ENCODE measurements at places on chromosomes 12 and 14.

- DNase-seq, result no peak
These were observed 9.0 kb downstream of the MVK start for GRCh38 chr12:109582636-109583035.

- no peak for DNase-seq
These were observed 64.3 kb upstream of the CDKN3 start for GRCh38 chr14:54332490-54332889.

GRCh38 chr12:111270774-111271173 is 98.1 kb downstream of the PHETA1 start:
- DNase-seq, result no peak

- DNase-seq, result peak; percentile 94
These were observed 12.1 kb downstream of the SPTSSA start for GRCh38 chr14:34449819-34450541.

DNA sequence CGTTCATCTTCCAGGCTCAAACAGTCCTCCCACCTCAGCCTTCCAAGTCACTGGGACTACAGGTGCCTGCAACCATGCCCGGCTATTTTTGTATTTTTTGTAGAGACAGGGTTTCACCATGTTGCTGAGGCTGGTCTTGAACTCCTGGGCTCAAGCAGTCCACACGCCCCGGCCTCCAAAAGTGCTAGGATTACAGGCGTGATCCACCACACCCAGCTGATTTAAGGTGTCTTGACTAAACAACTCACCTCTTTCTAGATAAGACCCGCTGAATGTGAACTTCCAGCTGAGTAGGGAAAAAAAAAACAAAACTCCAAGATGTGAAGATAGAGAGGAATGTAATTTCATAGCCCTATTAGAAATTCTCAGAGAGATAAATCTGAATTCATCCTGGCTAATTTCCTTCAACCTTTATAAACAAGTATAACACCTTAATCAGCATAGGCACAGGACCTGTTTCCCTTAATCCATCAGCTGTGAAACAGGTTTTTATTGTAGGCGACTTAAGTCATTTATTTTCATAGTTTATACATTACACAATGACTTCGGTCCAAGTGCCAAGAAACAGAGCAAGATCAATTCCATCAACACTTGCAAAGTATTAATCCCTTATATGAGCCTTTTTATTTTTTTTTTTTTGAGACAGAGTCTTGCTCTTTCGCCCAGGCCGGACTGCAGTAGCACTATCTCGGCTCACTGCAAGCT is 51.5 kb downstream of the HCAR2 start:
- no peak for DNase-seq

- no peak for DNase-seq
These were observed 8.4 kb downstream of the PLBD2 start for GRCh38 chr12:113366827-113367226.

DNA sequence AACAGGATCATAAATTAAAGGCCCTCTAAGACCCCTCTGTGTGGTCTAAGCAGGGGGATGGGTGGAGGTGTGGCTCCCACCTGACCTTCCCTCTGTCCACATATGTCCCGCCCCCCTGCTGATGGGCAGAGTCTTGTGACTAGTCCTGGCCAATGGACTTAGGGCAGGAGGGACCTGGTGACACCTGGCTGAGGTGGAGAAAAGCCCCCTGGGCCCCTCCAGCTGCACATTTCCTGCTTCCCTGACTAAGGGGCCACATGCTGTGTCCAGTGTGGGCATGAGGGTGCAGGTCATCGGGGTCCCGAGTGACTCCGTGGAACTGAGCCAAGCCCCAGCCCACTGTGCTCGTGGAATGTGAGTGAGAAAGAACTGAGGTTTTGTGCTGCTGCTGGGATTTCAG is 254.7 kb downstream of the ADGRD1 start:
- no peak for DNase-seq

DNA sequence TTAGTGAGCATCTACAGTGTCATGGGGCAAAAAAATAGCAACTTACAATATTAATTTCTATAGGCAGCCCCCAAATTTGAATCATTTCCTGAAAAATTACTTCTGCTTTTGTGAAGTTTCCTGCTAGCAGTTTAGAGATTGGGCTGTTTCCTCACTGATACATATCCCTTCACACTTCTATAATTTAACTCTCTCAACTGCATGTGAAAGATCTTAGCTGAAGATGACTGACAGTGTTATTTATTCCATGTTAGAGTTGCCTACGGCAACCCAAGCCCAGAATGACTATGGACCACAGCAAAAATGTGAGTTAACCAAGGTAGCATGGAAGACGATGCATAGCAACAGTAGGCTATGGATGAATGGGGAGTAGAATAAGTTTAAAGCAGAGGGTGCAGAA is at the start of gene KLRG1:
Gene KLRG1 (plus strand): TSS at position 134 of the 400 bp plus-strand sequence. CDS start 90 bp downstream, at position 224.
- no peak for DNase-seq

DNA sequence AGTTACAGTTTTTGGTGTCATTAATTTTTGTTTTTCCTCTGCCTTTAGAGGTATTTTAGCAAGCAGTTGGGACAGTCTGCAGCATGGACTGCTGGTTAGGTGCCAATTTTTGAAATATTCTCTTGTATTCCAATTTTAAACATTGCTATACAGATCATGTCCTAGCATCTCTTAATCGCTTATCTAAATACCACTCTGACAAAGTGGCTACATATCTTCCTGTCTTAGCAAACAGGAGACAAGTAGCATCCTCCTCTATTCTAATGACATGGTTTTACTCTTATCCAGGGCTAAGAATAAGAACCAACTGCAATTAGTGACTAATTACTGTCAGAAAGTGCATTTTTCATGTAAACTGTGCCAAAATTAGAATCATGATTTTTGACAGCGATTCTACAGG is 117.8 kb upstream of the ATP2B1 start:
- no peak for DNase-seq

DNA sequence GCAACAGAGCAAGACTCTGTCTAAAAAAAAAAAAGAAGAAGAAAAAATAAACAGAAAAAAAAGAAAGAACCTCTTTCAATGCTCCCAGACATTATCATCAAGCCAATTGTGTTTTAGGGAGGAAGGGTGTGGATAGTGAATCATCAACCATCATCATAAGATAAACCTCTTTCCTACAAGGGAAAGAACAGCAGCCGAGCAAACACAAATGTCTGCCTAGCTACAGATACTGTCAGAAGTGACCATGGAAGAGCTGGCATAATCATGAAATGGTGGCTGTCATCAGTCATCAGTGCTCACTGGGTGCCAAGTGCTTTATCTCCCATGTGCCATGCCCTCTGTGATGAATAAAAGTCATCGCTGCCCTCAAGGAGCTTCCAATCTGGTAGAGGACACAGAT is 46.6 kb downstream of the SLC17A8 start:
- no peak for DNase-seq

- DNase-seq, result peak; percentile 10
These were observed 8.9 kb downstream of the IKZF4 start for GRCh38 chr12:56029666-56030293.

GRCh38 chr14:96538097-96538989 is 36.2 kb downstream of the PAPOLA start:
- DNase-seq, result no peak

- no peak for DNase-seq
These were observed 181.2 kb downstream of the TMTC2 start for GRCh38 chr12:82867762-82868500.

- no peak for DNase-seq
These were observed 362.6 kb upstream of the CLEC14A start for GRCh38 chr14:38618514-38618913.

- DNase-seq, result no peak
These were observed 149.7 kb upstream of the ARHGAP5 start for GRCh38 chr14:31927348-31927832.

DNA sequence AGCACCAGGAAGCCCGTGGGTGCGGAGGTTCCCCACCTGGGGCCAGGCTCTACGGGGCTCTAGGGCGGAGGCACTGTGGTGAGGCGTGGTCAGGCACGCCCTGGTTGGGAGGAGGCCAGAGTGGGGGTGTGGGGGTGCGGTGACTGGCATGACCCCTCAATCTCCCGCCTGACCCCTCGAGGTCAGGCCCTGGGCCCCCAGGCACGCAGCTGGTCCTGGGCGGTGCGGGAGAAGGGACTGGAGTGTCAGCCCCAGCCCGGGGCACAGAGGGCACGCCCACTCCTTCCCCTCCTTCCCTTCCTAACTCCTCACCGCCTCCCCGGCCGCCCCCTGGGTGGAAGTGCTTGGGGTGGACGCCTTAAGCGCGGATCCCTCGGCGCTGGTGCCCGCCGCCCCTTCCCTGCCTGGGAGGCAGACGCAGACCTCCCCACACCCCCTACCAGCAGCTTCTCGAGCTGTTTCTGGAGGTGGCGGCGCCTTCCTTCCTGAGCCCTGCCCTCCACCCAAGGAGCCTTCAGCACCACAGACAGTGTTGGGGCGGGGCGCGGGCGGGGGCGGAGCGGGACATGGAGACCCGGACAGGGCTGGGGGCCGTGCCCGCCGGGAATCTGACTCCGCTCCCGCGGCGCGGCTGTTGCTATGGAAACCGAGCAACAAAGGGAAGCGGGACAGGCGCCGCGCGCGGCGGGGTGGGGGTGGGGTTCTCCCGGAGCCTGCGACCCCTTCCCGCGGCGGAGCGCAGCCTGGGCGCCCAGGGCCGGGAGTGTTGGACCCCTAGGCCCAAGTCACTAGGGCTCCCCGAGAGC is 741 bp upstream of the CRIP2 start:
- peak; percentile 71 for DNase-seq

Measured in NCI-H748 treated with DMSO at 0.1 percent for 48 hours (cell line).